ENCODE measurements at places on chromosomes 12 and 14.

DNA sequence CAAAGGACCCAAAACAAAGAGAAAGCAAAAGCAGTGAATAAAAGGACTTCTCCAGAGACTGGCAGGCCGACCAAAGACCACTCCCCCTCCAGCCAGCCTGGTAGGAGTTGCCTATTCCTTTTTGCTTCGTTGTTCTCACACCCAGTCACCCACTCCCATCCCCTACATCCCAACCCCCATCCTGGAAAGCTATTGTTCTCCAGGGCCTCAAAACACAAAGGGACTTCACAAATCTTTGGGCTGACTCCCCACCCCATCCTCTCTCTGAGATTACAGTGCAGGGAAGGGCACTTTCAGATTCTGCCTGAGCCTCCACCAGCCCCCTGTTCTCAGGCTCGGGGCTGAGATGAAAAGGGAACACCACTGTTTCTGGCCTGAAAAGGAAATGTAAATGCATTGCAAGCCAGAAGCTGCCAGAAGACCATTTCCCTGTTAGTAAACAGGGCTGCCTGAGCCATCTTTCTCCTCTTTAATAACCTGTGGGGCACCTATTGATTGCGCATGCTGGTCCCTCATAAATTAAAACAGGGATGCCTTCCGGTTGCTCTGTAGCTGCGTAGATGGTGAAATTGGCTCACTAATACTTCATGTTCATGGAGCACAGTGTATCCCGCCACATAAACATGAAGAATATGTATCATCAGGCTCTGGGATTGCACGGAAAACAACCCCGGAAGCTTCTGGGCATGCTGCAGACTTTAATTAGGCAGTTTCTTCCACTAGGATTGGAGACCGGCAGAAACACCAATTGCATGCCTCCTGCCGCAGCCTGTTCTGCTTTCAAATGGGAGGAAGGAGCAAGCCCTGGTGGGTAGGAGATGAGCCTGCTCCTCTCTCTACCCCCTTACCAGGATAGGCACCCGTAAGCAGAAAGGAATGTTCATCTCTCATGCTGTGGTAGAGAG, 130.3 kb upstream of the FUT8 start:
- peak overlapping the region; percentile 69 for H3K27ac ChIP-seq
- H3K4me3 ChIP-seq: peak overlapping the region; percentile 43
- DNase-seq: no peak
- no peaks in the 10 kb centered on the region for H3K27me3 ChIP-seq
- no peaks in the 10 kb centered on the region for H3K36me3 ChIP-seq
- H3K4me1 ChIP-seq: peaks cover 28% of the 10 kb centered on the region

DNA sequence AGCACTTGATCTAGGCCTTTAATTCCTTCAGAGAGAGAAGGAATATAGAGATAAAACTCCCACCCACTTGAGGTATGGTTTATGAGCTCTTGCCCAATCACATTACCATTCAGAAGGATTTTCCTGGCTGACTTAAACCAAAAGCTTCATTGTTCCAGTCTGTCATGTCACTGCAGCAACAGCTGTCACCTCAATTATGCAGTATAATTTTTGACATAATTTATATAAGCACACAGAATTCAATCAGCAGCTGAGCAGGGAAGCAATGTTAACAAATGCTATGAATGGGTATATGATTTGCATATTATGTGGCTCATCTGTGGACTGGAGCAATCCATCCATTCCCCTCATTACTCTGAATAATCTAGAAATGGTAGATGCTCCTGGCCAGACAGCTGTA, 40.3 kb downstream of the CBX5 start:
- no peak overlapping the region for H3K27ac ChIP-seq
- H3K4me1 ChIP-seq: no peaks in the 10 kb centered on the region
- no peak overlapping the region for H3K4me3 ChIP-seq
- no peaks in the 10 kb centered on the region for H3K36me3 ChIP-seq

GRCh38 chr12:42609605-42610004, 20.1 kb upstream of the PRICKLE1 start:
- DNase-seq: no peak
- H3K4me1 ChIP-seq: no peaks in the 10 kb centered on the region
- H3K36me3 ChIP-seq: no peaks in the 10 kb centered on the region

DNA sequence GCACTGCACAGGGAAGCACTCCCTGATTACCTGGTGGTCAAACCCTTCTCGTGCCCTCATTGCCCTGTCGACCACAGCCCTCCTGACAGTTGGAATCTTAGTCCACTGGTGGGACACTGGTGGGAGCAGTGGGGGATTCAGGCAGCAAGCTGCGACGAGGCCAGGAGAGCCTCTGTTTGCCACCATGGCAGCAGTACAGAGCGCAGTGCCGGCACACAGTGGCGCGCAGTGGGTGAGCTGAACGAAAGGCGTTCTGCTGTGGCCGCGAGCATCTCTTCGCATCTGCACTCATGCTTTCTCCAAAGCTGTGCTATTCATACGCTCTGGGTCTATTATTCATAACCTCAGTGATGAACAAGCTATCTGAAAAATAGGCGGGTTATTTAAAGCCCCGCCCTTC, 14.3 kb downstream of the RFLNA start:
- H3K27ac ChIP-seq: no peak overlapping the region
- no peaks in the 10 kb centered on the region for H3K4me1 ChIP-seq
- H3K4me3 ChIP-seq: no peak overlapping the region
- no peaks in the 10 kb centered on the region for H3K36me3 ChIP-seq

DNA sequence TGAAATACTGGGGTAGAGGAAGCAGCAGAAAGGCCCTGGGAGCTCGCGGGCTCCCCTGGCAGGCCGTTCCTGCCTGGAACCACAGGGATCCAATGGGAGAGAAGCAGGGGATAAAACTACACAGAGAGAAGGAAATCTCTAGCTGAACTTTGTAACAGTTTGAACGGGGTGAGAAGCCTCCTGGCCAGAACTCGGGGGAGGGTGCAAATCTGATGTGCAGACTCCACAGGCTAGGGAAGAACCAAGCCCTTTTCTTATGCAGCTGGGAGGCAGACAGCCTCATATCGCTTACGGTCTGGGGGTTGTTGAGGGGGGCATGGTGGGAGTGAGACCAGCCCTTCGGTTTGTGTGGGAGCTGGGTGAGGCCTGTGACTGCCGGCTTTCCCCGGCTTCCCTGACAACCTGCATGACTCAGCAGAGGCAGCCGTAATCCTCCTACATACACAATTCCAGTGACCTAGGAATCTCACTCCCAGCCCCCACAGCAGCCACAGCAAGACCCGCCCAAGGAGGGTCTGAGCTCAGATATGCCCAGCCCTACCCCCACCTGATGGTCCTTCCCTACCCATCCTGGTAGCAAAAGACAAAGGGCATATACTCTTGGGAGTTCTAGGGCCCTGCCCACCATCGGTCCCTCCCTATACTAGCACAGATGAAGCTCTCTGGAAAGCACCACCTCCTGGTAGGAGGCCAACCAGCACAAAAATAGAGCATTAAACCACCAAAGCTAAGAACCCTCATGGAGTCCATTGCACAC, 143.0 kb downstream of the TMTC1 start:
- no peaks in the 10 kb centered on the region for H3K36me3 ChIP-seq
- DNase-seq: peak; percentile 12
- H3K4me1 ChIP-seq: no peaks in the 10 kb centered on the region
- no peak overlapping the region for H3K27ac ChIP-seq
- peak overlapping the region; percentile 3 for H3K4me3 ChIP-seq
- no peaks in the 10 kb centered on the region for H3K27me3 ChIP-seq

DNA sequence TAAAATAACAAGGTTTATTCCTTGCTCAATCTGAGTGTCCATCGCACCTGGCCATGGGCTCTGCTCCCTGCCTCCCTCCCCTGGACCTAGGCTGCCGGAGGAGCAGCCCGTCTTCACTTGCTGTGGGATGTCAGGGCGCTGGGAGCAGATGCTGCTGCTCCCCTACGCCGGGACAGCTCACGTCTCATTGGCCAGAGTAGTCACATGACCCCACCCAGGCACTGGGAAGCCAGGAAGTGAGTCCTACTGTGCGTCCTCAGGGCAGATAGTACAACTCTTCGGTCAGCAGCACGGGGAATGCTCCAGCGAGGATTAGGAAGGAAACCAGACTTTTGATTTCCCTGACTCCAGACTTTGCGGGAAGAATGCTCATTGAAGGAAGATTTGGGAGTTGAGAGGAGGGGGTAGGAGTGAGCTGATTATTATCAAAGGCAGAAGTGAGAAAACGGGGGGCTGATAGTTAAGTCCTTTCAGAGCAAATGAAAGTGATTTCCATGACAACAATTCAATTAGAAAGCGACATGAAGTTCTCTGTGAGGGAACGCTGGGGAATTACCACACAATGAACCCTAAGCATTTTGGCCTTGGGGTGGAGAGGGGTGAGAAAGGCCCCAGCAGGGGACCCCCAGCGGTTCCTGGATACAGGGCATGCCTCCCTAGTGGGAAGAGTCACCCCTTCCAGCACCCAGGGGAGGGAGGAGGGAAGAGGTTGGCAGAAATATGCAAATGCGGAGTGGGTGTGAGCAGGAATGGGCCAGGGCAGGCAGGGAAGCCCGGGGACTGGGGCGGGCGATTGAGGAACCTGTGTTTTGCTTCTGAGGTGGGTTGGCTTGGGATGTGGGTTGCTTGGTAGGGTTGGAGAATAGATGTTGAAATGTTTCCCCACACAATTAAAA, 215.5 kb downstream of the AACS start:
- H3K27ac ChIP-seq: no peak overlapping the region
- no peaks in the 10 kb centered on the region for H3K27me3 ChIP-seq
- no peak overlapping the region for H3K4me3 ChIP-seq
- no peaks in the 10 kb centered on the region for H3K36me3 ChIP-seq
- H3K4me1 ChIP-seq: no peaks in the 10 kb centered on the region

- no peaks in the 10 kb centered on the region for H3K4me1 ChIP-seq
- no peak for DNase-seq
- no peaks in the 10 kb centered on the region for H3K27me3 ChIP-seq
Observed at GRCh38 chr12:132568301-132568700, 42.1 kb downstream of the LRCOL1 start.

DNA sequence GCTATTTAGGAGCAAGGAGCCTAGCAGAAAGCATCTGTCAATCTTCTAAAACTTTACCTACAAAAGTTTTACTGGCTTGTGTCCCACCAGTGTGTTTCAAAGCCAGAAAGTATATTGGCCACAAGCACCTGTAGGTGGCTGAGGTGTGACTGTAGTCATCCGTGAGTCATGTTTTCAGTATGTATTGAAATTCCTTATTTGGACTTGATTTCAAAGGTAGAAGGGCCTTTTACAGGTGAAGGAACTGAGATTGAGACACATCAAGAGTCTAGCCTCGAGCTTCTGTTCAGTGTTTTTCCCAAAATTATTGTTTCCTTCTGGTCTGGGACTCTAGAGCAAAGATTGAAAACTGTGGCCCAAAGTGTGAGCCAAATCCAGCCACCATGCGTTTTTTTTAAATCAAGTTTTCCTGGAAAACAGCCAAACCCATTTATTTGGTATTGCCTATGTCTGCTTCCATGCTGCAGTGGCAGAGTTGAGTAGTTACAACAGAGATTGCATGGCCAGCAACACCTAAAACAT, 195.3 kb upstream of the BCL2L14 start:
- no peak overlapping the region for H3K27ac ChIP-seq
- peaks cover under 1% of the 10 kb centered on the region for H3K36me3 ChIP-seq
- no peak overlapping the region for H3K4me3 ChIP-seq
- H3K4me1 ChIP-seq: peaks cover 3% of the 10 kb centered on the region
- DNase-seq: no peak
- H3K27me3 ChIP-seq: no peaks in the 10 kb centered on the region

- H3K36me3 ChIP-seq: no peaks in the 10 kb centered on the region
- DNase-seq: no peak
- H3K27me3 ChIP-seq: no peaks in the 10 kb centered on the region
- H3K4me1 ChIP-seq: peaks cover 40% of the 10 kb centered on the region
- H3K4me3 ChIP-seq: no peak overlapping the region
Observed at GRCh38 chr12:10366875-10367274, 23.0 kb downstream of the KLRK1 start.

GRCh38 chr14:95174184-95174792, 17.0 kb upstream of the DICER1 start:
- H3K27ac ChIP-seq: no peak overlapping the region
- H3K27me3 ChIP-seq: no peaks in the 10 kb centered on the region
- H3K4me3 ChIP-seq: no peak overlapping the region
- DNase-seq: no peak
- H3K4me1 ChIP-seq: peaks cover 12% of the 10 kb centered on the region
- no peaks in the 10 kb centered on the region for H3K36me3 ChIP-seq

DNA sequence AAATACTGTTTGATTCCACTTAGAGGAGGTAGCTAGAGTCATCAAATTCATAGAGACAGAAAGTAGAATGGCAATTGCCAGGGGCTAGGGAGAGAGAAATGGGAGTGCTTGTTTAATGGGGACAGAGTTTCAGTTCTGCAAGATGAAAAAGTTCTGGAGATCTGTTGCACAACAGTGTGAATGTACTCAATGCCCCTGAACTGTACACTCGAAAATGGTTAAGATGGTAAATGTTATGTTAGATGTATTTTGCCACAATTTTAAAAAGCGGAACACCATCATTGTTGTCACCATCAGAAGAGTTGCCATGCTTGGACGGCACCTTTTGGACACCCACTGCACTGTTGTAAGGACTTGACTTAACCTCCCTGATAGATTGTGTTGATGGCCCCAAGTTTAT, 106.9 kb downstream of the SCARB1 start:
- peaks cover 21% of the 10 kb centered on the region for H3K4me1 ChIP-seq
- no peaks in the 10 kb centered on the region for H3K27me3 ChIP-seq
- peak overlapping the region; percentile 91 for H3K27ac ChIP-seq
- no peak overlapping the region for H3K4me3 ChIP-seq
- DNase-seq: no peak

DNA sequence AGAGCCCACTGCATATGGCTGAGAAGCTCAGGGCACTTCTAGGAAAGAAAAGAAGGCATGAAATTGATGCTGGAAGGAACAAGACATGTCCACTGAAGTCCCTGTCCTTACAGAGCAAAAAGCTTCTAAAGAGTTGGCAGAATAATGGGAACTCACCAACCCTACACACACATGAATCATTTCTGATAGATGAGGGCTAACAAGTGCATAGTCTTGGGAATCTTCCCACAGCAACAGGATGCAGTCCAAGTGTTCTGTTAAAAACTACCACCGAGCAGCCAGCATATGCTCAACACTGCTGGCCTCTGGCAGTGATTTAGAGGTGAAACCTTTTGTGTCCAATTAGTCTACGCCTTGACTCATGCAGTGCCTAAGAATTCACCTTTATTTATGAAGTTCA, 44.8 kb downstream of the RHOJ start:
- no peaks in the 10 kb centered on the region for H3K27me3 ChIP-seq
- DNase-seq: no peak
- H3K4me3 ChIP-seq: no peak overlapping the region
- H3K27ac ChIP-seq: peak overlapping the region; percentile 49
- peaks cover 10% of the 10 kb centered on the region for H3K36me3 ChIP-seq

DNA sequence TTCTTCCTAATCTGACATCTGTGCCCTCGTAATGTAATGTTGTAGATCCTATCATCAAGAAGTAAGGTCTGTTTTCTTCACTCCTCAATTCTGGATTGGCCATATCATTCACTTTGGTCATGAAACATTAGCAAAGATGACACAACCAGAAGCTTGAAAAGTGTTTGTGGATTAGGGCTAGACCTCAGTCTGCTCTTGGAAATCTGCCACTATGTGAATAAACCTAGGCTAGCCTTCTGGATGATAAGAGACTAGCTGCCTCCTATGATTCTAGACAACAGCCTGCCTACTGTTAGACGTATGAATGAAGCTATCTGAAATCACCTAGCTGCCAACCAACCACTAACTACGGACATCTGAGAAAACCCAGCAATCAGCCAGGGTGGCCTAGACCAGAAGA, 38.7 kb upstream of the LYZ start:
- no peak overlapping the region for H3K4me3 ChIP-seq
- H3K27ac ChIP-seq: no peak overlapping the region
- H3K4me1 ChIP-seq: no peaks in the 10 kb centered on the region
- no peaks in the 10 kb centered on the region for H3K27me3 ChIP-seq
- no peaks in the 10 kb centered on the region for H3K36me3 ChIP-seq

GRCh38 chr12:132674561-132674960, 12.6 kb downstream of the POLE start:
- no peaks in the 10 kb centered on the region for H3K27me3 ChIP-seq
- H3K4me1 ChIP-seq: no peaks in the 10 kb centered on the region
- DNase-seq: no peak
